ENCODE measurements at places on chromosomes 12 and 14.

DNA sequence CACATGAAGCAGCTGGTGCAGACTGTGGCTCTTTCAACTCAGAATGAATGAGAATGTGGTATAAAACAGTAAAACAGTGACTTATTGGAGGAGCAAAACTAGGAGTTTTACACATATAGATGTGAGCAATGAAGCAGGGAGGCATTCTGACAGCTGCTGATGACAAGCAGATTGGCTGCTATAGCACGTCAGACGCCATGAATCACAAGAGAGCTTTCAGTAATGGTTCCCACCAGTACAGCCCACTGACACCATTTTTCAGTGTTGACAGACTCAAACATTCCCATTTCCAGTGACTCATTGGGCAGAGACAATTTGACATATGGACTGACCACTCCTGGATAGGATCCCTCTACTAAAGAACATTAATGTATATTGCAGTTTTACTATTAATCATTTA lies 24.6 kb upstream of the FSCB start:
- DNase-seq, result no peak

DNA sequence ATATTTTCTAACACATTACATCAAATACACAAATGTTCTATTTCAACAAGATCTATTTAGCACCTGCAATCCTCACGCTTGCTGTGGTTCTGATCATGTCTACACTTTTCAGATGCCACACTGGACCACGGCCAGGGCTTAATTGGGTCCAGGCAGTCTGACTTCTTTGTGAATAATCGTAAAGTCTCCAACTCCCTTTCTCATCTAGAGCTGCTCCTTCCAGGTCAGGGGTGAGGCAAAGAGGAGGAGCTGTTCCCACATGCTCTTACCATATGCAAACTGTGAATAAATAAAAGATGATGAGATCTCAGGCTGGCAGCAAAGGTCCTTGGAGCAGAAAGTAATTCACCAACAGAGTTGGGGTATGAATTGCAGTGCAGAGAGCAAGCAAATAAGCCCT lies 316.6 kb downstream of the GLT1D1 start:
- DNase-seq, result no peak

GRCh38 chr12:105083031-105083430 lies 1.2 kb downstream of the ALDH1L2 start:
- DNase-seq, result no peak

- DNase-seq, result no peak
Observed at GRCh38 chr12:107642240-107642639, 43.4 kb upstream of the PWP1 start.

- no peak for DNase-seq
Observed at GRCh38 chr14:50533241-50533705, 904 bp upstream of the MAP4K5 start.

DNA sequence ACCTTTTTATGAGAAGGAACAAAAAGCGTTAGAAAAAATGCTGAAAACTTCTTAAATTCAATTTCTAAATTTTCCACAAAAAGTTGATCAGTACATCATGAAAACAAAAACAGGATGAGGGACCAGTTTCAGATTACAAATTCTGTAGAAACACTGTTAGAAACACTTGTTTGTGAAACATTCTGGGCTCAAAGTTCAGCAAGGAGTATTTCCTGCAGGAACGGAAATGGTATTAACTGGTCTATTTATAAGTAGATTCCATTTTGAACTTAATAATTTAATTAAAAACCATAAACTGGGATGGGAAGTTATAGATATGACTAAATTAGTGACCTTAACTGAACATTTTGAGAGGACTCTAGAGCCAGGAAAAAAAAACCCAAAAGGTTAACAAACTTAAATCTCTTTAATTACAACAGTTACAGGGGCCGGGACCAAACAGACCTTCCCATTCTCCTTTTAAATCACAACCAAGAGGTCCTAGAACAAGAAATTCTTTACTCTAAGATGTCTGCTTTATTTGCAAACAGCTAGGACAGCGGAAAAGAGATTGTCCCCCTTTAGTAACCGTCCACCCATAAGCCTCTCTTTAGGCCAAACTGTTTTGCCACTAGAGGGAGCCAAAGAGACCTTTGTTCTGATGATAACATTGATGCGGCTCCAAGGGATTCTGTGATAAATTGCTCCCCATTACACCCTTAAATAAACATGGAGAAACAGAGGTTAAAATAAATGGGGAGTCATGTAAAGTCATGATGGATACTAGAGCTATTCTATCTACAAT lies 69.0 kb upstream of the RERGL start:
- DNase-seq, result no peak

- DNase-seq, result no peak
Observed at GRCh38 chr12:76318773-76319594, 29.2 kb downstream of the BBS10 start.

GRCh38 chr12:57726884-57727757 lies 11.4 kb downstream of the AGAP2 start:
- DNase-seq, result no peak

DNA sequence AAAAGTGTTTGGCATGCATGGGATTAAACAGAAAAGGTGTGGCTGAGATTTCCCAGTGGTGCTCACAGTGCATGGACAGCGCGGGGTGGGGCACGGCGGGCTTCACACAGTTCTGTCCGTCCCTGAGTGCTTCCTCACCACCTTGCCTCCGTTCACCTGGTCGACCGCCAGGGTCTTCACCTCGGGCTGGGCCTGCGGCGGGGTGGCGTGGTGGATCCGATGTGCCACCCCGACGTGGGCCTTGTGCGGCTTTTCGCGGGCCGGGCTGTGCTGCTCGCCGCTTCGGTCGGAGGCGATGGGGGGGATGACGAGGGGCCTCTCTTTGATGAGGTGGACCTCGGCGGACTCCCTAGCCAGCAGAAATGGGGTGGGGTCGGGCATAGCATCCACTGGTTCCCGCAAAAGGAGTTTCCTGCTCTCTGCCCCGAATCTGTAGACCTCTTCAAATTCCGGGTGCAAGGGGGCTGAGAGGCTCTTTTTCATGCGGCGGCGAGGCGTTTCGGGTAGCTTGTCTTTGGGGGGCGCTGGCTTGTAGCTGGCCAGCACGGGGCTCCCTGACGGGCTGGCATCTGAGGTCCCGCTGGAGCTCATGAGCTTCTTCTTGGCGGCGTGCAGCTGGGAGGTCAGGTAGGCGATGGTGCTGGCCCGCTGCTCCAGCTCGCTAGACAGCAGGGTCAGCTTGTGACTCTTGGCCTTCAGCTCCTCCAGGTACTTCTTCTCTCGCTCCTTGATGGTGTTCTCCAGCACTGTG lies 35.5 kb downstream of the CCDC92 start:
- DNase-seq, result no peak

- DNase-seq, result no peak
Observed at GRCh38 chr12:42918443-42918842, 328.9 kb upstream of the PRICKLE1 start.

GRCh38 chr14:21825149-21825743 lies 151.6 kb upstream of the OR4E1 start:
- DNase-seq, result peak; percentile 20

DNA sequence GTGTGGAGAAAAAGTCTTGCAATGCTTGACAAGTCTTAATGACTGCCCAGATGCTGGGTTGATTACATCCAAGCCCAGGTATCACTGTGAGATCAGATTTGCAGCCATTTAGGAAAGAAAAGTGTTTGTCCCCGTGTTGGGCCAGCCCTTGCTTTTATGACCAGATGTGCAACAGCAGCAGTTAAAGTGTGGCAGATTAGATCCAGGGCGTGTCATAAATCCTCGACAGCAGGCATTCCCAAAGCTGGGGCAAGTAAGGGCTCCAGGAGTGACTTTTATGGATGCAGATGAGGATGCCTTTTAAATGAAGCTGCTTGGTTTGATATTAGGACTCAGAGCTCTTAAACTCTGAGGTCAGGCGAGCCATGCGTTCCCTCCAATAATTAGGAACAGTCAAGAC lies 1.7 kb downstream of the SMOC1 start:
- DNase-seq, result no peak

- peak; percentile 36 for DNase-seq
Observed at GRCh38 chr14:103597623-103598377, 31.2 kb upstream of the KLC1 start.

- DNase-seq, result peak; percentile 46
Observed at GRCh38 chr14:105193916-105194782, 13.0 kb upstream of the NUDT14 start.

GRCh38 chr12:47038270-47038748 lies 41.1 kb upstream of the PCED1B start:
- DNase-seq, result peak; percentile 12

DNA sequence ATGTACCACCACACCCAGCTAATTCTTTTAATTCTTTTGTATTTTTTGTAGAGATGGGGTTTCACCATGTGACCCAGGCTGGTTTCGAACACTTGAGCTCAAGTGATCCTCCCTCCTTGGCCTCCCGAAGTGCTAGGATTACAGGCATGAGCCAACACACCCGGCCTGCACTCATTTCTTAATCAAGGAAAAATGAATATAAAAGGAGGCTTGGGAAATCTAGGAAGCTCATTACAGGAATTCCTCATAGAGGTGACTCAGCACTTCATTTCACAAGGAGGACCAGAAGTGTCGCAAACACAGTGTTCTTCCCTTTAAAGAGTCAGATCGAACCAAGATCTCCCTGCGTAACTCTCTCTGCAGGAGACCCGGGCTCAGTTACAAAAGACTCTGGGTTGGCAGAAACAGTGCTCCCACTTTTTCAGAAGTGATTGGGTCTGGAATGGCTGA lies 30.3 kb downstream of the NFKBIA start:
- peak; percentile 62 for DNase-seq

GRCh38 chr14:68976160-68977067 lies 2.7 kb downstream of the ACTN1 start:
- DNase-seq, result no peak

- no peak for DNase-seq
Observed at GRCh38 chr12:29396774-29397173, 15.8 kb upstream of the ERGIC2 start.

DNA sequence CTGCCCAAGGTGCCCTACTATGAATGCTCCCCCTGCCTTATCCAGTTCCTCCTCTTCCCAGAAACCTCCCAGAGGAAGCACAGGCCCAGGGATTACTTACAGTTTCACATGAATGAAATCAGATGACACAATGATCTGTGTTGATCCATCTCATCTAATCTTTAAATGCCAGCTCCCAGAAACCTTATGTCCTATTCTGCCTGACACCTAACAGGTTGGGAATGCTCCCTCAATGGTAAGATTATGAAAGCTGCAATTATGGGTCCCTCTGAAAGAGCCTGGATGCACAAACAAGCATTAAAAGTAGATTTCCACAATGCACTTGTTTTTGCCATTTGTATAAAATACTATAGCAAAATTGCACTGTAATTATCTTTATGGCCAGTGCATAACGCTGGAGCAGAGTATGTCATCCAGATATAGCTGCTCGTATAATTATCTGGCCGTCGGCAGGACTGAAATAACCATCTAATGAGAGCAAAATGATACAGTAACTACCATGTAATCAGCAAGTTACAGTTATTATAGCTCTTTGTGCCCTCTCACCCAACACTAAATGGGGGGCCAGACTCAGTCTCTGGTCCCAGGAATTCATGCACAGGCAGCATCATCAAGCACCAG lies 4.4 kb upstream of the ZBTB39 start:
- DNase-seq, result no peak

GRCh38 chr12:51953089-51953488 lies 1.6 kb downstream of the ACVR1B start:
- DNase-seq, result no peak

DNA sequence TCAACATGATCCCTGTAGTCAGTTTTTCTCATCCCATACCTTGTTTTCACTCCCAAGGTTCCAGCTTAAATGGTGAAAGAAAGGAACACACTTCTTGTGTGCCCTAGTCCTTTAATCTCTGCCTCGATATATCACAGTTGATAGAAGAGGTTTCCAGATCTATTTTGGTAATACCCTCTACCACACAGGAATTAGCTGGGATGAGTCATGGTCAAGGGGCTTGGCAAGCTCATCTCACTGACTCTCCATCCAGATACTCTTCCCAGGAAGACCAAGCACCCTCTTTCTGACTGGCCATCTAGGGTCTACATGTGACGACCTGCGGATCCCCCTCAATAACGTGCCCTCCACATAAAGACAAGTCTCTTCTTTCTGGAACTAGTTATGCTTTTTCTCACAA lies 277.9 kb downstream of the ITPR2 start:
- DNase-seq, result no peak

DNA sequence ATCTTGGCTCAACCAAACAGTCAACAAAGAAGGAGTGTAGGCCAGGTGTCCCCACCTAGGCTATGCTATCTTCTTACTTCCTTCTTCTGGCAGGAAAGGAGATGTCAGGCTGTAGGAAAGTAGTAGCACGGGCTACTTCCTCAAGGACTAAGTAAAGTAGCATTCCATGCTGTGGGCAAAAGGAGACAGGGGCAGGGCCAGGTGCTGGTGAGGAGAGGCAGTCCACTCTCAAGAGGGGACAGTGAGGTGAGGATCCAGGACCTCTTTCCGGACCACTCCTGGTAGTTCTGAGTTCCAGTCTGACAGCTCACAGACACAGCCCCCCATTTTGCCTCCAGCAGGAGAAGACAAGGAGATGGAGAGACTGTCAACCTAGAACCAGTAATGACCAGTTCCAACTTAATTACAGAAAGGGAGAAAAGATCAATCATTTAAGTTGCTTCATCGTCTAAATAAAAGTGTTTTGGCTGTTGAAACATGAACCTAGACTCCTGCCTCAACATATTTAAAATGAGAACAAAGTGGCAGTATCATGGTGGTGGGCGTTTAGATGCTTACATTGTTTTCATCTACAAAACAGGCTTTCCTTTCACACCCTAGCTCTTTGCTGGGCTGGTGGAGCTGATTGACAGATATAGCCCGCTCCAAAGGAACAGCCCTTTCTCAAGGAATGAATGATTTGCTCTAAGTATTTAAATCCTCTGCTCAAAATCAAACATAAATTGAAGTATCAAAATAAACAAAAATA lies 5.1 kb upstream of the SSTR1 start:
- no peak for DNase-seq

- DNase-seq, result no peak
Observed at GRCh38 chr14:36067428-36068187, 108.9 kb downstream of the PTCSC3 start.

- no peak for DNase-seq
Observed at GRCh38 chr14:55572578-55572977, 7.4 kb upstream of the KTN1 start.

DNA sequence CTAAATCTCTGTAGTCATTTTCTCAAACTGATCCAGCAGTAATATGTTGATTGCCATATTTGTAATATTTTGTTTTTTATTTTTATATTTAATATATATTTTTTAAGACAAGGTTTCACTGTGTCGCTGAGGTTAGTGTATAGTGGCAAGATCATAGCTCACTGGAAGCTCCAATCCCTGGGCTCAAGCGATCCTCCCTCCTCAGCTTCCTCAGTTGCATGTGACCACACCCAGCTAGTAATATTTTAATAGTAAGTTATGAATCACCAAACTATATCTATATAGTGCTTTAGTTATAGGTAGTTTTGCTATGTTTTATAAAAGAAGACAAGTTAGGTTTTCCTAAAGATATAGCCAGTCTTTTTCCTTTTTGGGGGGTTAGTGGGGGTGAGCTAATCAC lies 22.0 kb upstream of the LRIG3 start:
- peak; percentile 55 for DNase-seq

DNA sequence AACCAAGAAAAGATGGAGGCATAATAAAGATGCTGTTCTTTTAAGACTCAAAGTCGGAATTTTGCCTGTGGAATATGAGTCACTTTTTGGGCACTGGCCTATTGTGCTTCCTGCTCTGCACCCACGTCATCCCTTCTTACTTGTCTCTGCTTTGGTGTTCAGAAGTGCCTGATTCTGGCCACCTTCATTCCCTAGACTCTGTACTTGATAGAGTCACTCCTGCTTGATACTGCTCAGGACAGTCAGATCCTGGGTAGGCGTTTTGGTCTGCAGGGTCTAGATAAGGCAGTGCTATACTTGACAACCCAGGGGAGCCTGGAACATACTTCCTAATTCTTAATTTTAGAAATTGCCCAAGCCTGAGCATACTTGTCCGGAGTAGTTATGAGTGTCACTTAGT lies 1.9 kb downstream of the LRRK2 start:
- no peak for DNase-seq

Measured in Calu3 (cell line).